Lower leg skin (tissue), 4 donors: ENCODE measurements at places on chromosomes 7 and 10. TPM values are rescaled to one million over a fixed set of nuclear protein-coding genes. Genes with fewer than 3 reads are reported as not detected.

The TAS2R41 gene
- total RNA-seq, result not detected

The PRPS1L1 gene
- total RNA-seq, result not detected

The NEUROG3 gene
- not detected for total RNA-seq

DNA sequence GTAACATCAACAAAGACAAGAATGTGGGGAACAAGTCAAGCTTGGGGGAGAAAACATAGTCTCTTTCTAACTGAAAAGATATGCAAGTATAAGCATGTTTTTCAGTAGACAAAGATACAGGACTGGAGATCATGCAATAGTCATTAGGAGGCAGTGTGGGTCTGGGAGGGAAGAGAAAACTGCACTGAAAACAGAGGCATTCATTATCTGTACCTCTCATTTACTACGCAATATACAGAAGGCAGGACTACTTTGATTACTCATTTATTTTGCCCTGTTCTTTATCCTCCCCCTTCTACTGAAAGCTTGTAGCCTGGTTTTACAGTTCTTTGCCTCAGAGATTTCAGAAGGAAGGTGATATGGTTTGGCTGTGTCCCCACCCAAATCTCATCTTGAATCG lies 341.2 kb downstream of the CRPPA start:
- no peak for DNase-seq

DNA sequence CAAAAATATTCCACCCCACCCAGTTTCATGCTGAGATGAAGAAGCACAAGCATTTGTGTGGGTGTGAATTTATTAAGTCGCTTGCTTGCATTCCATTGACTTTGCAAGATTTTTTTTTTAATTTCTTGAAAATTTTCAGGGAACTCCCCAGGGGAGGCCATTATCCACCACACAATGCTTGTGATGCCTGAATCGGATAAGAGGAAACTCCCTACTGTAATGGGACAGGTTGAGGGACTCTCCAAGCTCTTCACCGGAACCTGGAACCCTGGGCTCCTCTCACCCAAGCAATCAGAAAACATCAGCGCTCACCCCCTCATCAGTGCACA lies 153.6 kb upstream of the ZMIZ1 start:
- DNase-seq, result no peak

- DNase-seq, result no peak
Observed at GRCh38 chr10:71684356-71685173, 35.0 kb downstream of the C10orf105 start.

DNA sequence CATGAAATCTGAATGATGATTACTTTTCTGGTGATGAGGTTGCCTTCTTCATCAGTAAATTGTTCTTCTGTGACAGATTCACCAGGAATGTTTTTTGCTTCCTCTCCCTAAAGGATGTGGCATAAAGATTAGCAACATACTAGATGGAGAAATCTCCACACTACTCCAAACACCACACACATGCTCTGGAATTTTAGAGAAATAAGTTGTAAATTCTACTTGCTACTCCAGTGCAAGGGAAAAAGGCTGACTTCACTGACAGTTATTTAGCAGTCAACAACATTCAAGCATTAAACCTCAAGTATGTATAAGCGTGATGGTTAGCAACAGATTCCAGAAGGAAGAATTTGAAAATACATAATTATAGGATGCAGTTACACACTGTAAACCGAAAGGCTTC lies 137.9 kb upstream of the CCDC6 start:
- no peak for DNase-seq

DNA sequence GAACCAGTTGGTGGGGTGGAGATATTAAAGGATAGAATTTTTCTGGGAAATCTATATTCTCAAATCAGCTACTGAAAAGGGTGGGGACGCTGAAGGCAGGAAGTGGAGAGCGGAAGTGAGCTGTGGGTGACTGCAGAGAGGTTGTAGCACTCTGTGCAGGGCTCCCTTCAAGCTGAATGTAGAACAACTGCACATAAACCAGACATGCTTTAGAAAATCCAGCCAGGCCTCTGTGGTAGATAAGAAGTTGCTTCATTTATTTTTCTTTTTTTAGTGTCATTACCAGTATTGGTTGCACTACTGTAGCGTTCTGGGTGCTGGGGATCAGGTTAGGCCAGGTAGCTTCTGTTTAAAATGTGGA lies 127.8 kb downstream of the CELF2 start:
- DNase-seq, result no peak

- DNase-seq, result no peak
Observed at GRCh38 chr7:130304878-130305277, 11.9 kb downstream of the CPA4 start.

DNA sequence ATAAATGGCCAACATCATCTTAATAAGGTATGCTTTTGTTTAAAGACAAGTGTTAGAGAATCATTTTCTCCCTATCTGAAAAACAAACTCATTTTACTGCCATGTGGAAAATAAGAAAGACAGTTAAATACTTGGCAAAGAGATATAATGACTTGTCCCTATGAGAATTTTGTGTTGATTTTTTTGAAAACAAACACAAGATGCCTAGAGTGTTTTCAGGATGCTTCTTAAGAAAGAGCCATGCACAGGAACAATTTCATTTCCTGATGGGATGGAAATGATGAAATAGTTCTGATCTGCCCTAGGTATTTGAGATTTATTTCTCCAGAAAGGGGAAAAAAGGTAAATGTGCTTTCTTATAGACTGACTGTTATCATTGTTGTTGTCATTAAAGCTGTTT lies 237.5 kb upstream of the GNAI1 start:
- DNase-seq, result no peak

The NEBL gene
- total RNA-seq, result 100 TPM

The SP8 gene
- total RNA-seq, result 27.2 TPM

GRCh38 chr7:41825927-41826480 lies 123.1 kb upstream of the INHBA start:
- no peak for DNase-seq

The ATP6V0A4 gene
- total RNA-seq, result 6.0 TPM

- no peak for DNase-seq
Observed at GRCh38 chr7:141356161-141356560, 195.0 kb upstream of the AGK start.

- DNase-seq, result no peak
Observed at GRCh38 chr7:111390000-111390399, 172.3 kb downstream of the IMMP2L start.

GRCh38 chr10:124522933-124523871 lies 61.6 kb downstream of the LHPP start:
- DNase-seq, result no peak

- no peak for DNase-seq
Observed at GRCh38 chr7:122974229-122974628, 21.3 kb downstream of the TAS2R16 start.

GRCh38 chr10:66931340-66931948 lies 5.6 kb downstream of the LRRTM3 start:
- DNase-seq, result no peak

The FZD8 gene
- total RNA-seq, result 13.1 TPM

GRCh38 chr10:60446851-60447250 lies 57.2 kb upstream of the ANK3 start:
- DNase-seq, result no peak

DNA sequence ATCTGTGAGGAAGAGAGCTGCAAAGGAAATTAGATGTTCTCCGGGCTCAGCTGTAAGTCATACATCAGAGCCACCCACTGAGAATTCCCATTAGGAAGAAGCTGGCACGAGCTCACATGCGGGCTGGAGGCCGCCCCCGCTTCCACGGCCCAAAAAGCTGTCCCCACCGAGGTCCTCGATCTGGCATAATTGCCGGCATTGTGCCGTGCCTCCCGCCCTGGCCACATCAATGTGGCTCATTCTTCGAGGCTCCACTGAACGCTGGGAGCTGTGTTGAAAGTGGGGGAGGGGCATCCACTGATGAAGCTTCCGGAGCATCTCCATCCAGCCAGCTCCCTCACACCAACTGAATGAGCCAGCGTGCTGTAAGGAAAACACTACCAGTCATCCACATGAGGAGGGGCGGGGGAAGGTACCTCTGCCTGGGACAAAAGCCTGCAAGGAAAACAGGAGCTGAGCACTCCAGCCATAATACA lies 173.1 kb downstream of the PTPRN2 start:
- DNase-seq, result no peak

The CPED1 gene
- total RNA-seq, result 3.5 TPM

GRCh38 chr7:138125119-138125518 lies 48.9 kb downstream of the AKR1D1 start:
- no peak for DNase-seq

The KLF14 gene
- 0.07 TPM for total RNA-seq

The NPTX2 gene
- total RNA-seq, result 4.5 TPM

The BMPER gene
- total RNA-seq, result 0.27 TPM

DNA sequence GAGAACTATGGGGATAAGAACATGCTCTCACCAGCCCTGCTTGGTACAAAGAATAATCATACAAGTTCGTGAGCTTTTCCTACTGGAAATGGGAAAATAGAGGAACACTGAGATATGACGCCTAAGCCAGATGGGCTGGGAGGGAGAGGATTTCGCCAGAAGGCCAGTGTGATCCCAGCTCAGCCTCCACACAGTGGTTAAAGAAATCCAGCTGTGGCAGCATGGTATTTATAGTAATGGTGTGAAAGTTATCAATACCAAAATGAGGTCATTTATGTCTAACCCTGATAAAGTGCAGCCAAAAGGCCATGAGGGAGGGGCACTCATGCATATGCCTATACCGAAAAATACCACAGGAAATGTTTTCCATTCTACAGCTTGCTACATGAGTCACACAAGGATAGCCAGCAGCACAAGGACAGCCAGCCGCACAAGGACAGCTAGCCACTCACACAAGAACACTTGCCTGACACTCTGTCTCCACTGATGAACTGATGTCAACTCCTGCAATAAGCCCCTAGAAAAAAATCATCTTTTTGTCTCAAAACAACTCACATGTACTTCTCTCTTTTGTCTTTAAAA lies 49.4 kb downstream of the FRMPD2 start:
- no peak for DNase-seq

DNA sequence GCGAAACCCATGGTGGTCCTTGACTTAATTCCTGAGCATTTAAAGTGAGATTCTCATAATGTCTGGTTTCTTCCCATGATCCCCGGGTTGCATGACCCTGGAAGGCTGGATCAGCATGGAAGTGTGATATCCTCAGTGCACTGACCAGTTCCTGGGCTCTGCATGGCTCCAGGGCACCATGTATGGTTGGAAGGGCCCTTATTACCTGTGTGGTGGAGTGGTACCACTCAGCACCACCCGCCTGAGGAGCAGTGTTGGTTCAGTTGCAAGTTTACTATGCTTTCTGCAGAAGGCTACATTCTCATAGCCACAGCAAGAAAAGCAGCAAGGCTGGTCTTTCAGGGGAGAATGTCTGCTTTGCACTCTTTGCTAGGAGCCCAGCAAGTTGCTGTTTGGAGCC lies 325.7 kb upstream of the MKI67 start:
- DNase-seq, result peak; percentile 49

DNA sequence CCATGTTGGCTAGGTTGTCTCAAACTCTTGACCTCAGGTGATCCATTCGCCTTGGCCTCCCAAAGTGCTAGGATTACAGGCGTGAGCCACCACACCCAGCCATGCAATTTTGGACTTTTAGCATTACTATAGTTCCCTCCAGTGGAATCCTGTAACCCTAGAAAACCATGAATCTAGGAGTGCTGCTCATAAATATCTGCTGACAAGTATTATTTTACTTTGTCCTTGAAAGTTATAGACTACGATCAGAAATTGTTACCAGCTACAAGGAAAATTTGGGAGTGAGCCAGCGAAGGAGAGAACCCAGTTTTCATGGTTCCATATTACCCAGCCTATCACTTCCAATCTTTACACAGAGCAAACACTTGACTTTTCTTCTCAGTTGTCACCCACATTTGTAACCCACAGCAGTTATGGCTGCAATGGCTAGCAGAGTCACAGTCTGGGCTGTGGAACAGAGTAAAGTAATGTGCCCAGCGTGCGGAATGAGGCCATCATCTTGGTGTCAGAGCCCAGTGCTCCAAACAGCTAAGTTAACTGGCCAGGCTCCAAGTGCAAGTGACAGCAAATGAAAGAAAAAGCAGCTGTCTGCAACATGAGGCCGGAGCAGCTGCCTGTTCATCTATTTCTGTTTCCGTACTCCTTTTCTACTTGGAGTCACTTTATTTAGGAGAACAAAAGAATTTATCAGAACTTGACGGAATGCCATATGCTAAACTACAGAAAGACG lies 29.9 kb downstream of the ZC3HC1 start:
- DNase-seq, result no peak

DNA sequence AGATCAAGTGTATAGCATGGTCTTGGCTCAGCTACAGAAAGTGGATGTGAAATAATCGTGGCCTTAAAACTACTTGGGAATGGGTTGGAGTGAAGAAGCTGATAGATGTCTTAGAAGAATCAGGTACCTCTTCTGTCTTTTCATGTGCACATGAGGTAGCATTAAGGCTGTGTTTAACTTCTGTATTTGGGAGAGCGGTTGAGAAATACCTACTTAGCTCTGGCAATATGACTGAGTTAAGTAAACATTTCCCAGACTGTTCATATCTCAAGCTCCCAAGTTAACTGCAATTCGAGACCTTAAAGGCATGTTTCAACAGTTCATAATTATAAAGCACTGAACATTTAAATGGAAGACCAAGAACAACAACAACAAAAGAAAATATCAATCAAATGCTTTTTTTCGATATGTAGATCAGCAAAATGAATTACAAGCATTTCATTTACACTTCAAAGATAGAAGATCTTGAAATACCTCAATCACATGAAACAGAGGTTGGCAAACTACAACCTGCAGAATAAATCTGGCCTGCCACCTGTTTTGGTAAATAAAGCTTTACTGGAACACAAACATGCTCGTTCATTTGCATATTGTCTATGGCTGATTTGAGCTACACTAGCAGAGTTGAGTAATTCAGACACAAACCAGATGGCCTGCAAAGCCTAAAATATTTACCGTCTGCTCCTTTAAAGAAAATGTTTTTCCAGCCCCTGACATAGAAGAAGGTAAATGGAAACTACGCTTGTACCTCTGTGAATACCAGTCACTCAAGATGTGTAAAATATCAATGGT lies 337.1 kb upstream of the GLI3 start:
- DNase-seq, result no peak

DNA sequence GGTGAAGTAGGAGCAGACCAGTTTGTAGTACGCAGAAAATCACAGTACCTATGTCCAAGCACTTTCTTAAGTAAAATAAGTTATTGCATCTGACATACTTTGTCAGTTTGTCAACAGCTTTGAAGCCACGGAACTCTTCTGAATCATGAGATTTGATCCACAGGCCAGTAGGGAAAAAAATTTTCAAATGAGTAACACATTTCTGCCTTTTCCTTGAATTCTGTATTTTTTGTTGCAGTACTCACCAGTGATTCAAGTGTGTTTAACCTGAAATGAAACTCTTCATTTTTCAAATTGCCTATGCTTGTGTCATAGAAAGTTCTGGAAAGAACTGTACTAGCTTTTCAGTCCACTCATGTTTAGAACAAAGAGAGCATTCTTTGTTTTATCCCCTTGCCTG lies 337.7 kb downstream of the GATA3 start:
- no peak for DNase-seq

DNA sequence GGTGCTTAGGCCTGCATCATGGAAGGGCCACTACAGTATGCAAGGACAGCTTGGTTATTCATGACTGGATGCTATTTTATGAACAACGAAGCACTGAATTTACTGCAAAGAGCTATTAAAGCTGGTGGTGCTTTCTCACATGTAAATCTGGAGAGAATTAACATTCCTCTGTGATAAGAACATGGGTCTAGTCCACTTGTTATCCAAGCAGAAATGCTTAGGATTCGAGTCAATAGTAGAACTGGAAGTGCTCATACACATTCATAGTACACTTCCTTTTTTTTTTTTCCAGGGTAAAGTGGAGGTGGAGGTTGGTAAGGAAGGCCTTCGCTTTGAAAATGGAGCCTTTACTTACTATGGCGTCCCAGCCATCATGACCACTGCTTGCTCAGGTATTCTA lies 35.0 kb downstream of the CNNM1 start:
- DNase-seq, result no peak
